Stimulated activated CD8-positive, alpha-beta memory T cell treated with anti-CD3 and anti-CD28 coated beads, Interleukin-2, amount 100 ng/mL, for 1 hour (primary cell): ENCODE measurements at places on chromosomes 4 and X.

DNA sequence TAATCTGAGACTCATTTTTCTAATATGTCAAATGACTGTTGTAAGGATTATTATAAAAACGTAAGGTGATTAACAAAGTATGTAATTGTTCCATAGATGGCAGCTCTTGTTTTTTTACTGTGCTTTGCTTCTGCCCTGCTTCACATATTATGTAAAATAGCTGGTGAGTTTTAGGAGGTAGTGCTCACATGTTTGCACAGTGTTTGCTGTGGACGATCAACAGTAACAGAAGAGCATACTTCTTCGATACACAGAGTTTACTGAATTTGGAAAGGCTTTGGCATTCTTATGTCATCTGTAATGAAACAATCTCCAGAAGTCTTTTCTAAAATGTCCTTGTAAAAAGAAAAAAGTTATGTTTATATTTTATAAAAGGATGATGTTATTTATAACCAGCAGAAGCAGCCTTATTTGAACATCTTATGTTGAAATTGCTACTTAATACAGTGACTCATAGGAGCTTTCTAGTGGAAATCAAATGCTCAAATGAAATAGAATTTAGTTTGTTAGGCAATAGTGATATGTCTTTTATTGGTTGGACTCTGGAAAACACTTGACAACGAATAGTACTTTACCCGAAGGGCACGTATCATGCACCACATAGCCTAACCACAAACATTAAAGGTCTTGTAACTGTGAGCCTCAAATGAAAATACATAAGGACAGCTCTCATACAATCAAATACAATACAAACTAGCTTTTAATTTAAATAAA is 1.9 kb upstream of the MTTP start:
- no peak for DNase-seq

- DNase-seq, result no peak
Observed at GRCh38 chrX:21438792-21439191, 64.6 kb downstream of the CNKSR2 start.

GRCh38 chr4:163385466-163385865 is 41.8 kb downstream of the NPY5R start:
- DNase-seq, result no peak

DNA sequence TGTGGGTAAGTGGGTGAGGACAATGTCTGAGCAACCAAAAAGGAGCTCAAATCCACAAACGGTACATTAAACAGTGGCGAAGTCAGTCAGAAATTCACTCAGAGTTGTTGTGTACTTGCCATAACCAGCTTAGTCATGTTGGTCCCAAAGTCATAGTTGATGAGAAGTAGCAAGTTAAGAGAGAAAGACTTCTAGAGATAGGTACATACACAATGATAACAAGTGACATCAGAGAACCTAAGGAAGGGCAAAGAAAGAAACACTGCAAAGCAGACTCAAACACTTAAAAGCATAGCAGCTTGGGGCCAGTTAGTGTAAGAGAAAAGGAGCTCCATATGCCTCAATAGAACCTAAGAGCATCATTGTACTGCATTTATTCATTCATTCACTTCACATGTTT is 30.2 kb downstream of the DYNLT3 start:
- no peak for DNase-seq

- no peak for DNase-seq
Observed at GRCh38 chr4:41887821-41888686, 47.2 kb upstream of the TMEM33 start.

DNA sequence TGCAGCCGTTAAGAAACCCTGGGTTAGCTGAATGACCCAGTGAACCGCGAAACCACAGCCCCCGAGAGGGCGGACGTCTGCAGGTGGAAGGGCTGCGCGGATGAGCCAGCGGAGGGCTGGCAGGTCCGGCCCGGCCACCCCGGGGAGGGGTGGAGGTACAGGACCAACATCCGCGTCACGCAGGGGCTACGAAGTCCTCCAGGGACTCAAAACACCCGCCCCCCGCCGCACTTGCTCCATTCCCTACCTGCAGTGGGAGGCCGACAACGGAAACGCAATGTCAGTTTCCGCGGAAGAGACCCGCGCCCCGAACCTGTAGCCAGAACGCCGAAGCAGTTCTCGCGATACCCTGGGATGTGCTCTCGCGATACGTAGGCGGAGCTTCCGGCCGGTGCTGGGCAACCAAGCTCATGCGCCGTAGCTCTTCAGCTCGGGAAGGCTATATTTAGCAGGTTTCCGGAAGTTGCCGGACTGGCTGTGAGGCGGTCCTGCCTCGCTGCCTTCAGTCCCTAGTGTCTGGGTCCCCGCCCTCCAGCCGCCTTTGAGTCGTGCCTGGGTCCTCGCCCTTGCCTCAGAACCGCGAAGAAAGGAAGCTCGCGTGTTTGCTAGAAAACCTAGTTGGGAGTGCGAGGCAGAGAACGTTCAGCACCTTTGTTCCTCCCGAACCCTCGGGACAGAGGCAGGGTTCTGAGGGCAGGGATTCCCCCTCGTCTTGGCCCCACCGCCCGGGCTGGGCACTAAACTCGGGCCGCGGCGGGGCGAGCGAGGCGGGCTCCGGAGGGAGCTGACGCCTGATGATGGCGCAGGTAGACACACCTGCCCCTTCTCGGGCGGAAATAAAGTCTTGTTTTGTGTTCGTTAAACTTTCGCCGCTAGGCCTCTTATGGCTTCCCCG is at the start of the genes OFD1 and TRAPPC2:
TSS of gene OFD1 (plus strand) at position 471 of the 895 bp plus-strand sequence. CDS start at position 795, 324 bp downstream.
TSS of gene TRAPPC2 (minus strand) at position 343 of the 895 bp plus-strand sequence. CDS start 14,657 bp downstream, outside the sequence.
- DNase-seq, result peak; percentile 79

DNA sequence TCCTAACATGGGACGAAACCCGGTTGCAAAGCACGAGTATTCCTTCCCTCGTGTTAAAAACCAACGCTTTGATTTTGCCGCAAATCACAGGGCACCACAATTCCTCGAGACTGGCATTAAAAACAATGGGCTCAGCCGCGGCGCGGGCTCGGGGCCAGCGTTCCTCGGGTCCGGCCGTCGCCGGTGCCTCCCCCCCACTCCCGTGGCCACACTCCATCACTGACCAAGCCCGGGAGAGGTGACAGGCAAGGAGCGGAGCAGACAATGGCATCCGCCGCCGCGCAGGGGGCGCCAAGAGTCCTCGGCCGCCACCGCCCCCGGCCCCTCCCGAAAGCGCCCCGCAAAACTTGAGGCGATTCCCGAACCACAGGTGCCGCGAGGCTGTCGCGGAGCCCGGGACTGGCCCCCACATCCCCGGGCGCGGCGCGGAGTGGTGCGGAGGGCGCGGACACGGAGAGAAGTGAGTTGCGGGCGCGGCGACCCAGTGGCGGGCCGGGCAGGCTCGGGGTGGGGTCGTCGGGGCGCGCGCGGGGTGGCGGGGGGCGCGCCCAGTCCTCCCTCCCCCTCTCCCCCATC is 445 bp downstream of the AP1S2 start:
- DNase-seq, result peak; percentile 2

GRCh38 chrX:100395781-100396180 is 14.3 kb downstream of the PCDH19 start:
- no peak for DNase-seq

DNA sequence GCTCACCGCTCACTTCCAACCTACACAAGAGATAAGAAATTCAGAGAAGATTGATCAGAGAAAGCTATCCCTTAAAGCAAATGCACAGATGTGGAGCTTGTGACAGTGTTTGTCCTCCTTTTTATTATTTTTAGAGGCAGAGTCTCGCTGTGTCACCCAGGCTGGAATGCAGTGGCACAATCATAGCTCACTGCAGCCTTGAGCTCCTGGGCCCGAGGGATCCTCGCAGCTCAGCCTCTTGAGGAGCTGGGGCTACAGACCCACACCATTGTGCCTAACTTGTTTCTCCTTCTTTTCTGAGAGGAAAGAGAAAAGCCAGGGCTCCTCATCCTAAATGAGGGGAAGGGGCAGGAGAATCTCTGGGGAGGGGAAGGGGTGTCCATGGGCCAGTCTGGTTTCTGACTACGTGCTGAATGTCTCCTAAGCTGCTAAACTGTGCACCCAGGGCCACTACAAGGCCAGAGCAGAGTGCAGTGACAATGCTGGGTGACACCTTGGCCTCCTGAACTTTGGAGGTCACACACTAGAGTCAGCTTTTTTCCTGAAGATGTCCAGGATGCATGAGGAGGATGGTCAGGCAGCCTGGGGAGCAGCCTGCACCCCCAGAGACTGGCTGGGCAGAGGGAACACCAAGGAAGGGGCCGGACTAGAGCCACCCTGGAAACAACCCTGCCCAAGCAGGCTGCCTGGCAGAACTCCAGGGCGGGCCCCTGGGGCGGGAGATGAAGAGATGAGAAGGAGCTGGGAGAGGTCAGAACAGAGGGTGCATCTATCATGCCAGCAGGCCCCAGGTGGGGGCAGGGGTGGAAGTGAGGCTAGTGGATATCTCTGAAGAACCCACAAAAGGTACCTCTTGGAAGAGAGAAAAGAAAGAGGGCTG is 55.5 kb upstream of the PROM1 start:
- DNase-seq, result no peak

GRCh38 chrX:39484159-39485068 is 613.3 kb downstream of the BCOR start:
- no peak for DNase-seq

DNA sequence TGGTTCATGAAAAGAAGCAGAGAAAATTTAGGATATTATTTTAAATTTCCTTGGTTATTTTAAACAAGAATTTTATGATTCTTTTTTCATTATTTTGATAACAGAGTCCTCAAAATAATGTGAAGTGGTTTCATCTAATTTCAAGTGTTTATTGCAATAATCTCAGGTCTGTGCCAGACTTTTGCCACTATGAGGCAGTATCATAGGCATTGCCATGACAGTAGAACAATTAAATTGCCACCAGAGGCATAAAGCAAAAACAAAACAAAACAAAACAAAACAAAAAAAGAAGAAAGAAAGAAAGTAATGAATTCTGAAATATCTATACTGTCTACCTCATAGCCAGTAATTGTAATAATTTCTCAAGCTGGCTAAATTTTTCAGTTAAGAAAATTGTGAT is 739.2 kb downstream of the KCTD8 start:
- DNase-seq, result no peak

DNA sequence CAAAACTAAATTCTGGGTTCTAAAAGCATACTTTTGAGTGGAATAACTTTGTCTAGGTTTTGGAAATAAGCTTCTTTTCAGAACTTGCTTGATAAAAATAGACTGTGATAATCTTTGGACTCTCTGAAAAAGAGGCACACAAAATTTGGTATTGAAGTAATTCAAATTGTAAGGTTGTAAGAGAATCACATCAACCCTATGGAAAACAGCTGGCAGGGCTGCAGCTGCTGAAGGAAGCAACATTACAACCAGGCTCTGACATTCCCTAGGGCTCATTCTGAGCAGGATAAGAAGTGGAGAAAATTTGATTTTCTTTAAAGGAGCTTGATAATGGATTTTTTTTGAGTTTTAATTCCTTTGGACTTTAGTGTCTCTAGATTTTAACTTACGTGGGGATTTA is 147.6 kb downstream of the FSTL5 start:
- DNase-seq, result no peak

DNA sequence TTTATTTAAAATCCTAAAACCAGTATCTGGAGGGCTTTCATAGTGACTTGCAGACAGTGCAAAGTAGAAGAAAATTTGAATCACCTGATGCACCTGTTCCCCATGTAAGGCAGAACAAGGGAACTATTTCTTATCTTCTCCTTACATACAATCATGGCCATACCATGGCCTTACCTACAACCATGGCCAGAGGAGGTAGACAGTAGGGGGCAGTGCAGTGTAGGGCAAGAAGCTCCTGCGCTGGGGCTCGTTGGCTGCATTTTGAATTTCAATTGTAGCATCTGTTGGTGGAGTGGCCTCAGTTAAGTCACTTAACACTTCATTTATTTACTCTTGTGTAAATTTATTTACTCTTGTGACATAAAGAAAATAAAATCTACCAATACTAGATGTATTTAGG is 33.0 kb downstream of the GALNTL6 start:
- no peak for DNase-seq

DNA sequence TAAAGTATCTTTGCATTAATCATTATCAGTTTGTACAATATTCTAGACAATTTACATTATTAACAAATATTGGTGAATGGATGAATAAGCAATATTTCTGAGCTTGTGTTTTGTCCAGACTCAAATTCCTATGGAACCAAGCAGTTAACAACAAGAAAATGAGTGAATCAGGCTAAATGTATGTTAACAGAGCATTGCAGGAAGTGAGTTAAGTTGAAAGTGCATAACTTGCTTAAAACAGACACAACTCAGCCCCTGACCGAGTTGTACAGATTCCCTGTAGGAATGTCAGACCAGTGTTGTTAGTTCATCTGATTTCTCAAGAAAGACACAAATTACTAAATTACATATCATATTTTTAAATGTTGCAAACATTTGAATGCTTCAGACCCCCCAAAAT is 23.7 kb upstream of the CSN1S1 start:
- no peak for DNase-seq

DNA sequence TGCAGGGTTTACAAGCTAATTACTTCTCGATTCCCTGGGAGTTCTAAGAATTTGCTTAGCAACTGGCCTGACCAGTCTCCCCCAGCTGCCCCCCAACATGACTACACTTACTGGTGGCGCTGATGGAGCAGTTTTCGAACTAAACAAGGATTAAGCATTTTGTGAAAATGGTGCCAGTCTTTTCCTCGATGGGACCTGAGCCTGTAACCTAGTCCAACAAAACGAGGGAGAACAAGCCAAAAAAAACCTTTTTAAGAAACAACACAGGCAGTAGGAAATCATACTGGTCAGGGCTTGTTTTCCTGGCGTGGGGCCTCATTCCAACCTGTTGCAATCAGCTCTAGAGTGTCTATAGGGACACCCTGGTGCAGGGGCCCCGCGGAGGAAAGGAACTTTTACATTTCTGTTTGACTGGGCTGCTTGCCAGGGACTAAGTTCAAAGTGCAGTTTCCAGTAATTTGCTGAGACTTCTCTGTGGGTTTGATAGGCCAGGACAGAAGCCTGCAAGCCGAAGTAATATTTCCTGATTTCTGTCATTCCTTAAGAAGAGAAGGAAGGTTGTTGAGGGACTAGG is 158.7 kb downstream of the SPRY1 start:
- no peak for DNase-seq

GRCh38 chr4:113639326-113639725 is 122.2 kb downstream of the CAMK2D start:
- DNase-seq, result no peak

- no peak for DNase-seq
Observed at GRCh38 chr4:137266511-137266910, 265.8 kb downstream of the PCDH18 start.

DNA sequence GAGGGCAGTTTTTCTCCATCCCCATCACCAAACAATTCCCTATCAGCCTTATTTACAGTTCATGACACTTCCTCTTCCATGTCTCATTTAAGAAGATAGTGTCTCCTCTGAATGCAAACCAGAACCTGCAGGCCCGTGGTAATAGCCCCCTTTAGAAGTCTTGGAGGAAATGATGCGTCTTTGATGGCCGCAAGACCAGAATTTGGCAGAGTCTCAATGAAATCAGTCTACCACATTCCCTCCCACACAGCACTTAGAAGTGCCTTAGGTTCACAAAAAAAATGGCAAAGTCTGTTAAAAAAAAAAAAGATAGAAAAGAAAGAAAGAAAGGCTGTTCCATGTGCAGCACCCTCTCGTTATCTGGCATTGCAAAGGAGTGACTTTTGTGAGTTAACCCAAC is 2.1 kb upstream of the KDR start:
- DNase-seq, result no peak

DNA sequence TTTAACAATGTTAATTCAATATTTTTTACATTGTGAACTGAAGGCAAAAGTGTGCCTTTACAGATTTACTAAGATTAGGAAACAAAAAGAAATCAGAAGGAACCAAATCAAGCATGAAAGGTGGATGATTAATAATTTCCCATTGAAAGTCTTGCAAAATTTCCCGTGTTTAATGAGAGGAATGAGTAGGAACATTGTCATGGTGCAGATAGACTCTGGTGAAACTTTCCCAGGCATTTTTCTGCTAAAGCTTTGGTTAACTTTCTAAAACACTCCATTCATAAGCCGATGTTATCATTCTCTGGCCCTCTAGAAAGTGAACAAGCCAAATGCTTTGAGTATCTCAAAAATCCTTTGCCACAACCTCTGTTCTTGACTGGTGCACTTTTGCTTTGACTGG is 1522.8 kb upstream of the PABPC4L start:
- no peak for DNase-seq
